Urinary bladder (tissue), 4 donors: ENCODE measurements at places on chromosomes 4 and X. TPM values are rescaled to one million over a fixed set of nuclear protein-coding genes. Genes with fewer than 3 reads are reported as not detected.

GRCh38 chr4:110483516-110483915 is 7.6 kb downstream of the ENPEP start:
- no peak for DNase-seq

DNA sequence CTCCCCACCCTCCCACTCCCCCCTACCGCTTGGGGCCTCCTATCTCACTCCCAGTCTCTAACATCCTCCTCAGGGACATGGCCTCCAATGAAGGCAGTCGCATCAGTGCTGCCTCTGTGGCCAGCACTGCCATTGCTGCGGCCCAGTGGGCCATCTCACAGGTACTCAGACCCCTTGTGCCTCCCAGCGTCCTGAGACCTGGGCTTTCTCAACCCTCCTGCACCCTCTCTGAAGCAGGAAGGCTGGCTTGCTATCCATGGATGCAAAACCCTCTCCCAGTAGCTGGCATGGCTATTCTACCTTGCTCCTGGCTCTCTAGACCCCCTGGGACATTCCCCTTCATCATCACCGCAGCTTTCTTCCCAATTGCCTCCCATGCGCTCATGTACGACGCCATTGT is 13.3 kb upstream of the UBA1 start:
- DNase-seq, result no peak

- no peak for DNase-seq
Measured at GRCh38 chrX:26254436-26254835, 38.5 kb downstream of the MAGEB5 start.

GRCh38 chr4:88799900-88800299 is 102.3 kb upstream of the NAP1L5 start:
- no peak for DNase-seq

Gene SCFD2
- 23.8 TPM for total RNA-seq

DNA sequence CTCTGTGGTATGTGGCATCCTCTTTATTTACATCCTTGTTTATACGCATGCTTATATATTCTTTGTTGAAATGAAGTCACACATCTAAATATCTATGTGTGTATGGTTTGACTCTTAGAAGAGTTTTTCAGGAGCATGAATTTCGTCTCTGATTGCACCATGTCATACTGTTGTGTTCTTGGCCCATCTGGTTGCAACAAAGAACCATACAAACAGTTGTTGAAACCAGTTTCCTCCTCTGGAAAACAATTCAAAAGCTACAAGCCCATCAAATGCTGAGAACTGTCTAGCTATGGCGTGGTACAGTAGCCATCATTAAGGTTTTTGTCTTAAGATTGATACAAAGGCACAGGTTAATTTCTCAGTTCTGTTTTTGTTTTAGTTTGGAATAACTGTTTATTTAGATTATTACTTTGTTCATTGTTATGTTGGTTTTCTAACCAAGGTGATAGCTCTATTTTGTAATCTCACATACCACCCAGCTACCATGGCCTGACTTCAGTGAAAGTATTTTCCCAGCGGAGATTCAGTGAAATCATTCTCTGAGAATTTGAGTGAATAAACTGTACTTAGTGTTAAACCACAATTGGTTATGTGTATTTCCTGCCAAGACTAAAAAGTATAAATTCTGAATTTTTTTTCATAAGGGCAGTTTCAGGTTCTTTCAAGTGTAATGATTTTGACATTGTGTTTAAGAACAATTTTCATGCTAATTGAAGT is 91.0 kb downstream of the ARHGAP24 start:
- DNase-seq, result no peak

DNA sequence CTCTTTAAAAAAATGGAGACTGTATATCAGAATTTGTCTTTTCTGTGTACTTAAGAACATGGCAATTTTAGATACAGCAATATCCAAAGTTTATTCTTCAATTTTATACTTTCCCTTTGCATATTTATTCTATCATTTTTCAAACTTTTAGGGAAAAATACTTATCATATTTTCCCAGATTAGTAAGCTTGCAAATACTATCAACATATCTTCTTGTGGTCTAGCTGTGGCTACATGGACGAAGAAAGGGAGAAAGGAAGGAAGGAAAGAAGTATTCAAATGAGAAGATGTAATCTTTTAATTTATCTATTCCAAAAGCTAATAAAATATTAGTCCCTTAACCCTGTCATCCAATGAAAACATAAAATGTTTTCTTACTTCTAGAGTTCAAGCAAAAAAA is 797.8 kb upstream of the GALNTL6 start:
- no peak for DNase-seq

Gene ACOT9
- 63.9 TPM for total RNA-seq

Gene ZBED1
- total RNA-seq, result 20.3 TPM

Gene NEK1
- 40.8 TPM for total RNA-seq

- no peak for DNase-seq
Measured at GRCh38 chrX:1598021-1598875, 6.8 kb downstream of the AKAP17A start.

Gene H2BW2
- not detected for total RNA-seq

DNA sequence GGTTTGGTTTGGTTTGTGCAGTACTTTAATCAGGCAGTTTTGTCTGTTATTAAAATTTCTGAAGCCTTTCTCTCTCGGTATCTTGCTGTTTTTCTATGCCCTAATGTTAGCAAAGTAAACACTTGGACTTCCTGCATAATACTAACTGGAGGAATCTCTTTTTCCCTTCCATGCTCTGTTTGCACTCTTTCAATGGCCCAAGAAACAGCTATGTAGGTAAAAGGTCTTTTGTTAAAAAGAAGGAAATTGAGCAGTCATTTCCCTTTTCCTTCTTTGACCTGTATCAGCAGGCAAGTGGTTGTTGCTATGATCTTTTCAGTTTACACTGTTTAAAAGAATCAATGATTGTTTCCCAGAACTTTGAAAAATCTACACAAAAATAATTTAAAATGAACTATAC is 82.7 kb downstream of the CCSER1 start:
- DNase-seq, result peak; percentile 31

DNA sequence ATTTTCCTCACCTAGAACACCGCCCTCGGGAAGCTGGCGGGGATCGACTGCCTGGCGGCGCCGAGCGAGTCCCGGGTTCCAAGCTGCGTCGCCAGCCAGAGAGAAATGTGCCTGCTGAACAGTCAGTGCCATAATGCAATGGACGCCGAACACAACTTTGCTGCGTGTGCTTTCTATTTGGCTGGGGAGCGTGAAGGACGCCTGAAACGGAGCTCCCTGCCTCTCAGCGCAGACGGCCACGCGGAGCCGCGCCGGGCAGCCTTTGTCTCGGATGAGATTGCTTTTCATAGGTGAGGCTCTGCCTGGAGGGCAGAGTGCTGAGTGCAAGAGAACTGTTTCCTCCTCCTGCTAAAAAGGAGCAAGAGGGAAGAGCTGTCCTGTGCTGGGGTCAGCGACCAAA is 107.7 kb upstream of the BCOR start:
- DNase-seq, result no peak

DNA sequence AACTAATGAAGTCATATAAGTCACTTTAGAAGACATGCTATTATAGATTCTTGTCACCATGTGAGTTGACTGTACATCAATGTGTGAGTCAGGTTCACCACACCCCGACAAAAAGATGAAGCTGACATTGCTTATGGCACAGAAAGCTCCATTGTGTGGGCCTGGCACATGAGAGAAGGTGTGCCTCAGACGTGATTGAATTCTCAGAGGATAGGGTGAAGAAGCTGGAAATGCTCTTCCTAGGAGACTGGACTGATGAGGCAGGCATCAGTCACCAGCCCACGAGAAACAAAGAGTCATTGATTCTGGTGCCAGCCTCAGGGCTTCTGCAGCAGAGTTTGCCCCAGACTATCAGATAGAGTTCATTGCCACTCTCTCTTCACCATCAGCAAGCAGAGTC is 35.9 kb upstream of the LRAT start:
- no peak for DNase-seq

GRCh38 chr4:128502818-128503527 is 215.4 kb upstream of the PGRMC2 start:
- DNase-seq, result no peak

DNA sequence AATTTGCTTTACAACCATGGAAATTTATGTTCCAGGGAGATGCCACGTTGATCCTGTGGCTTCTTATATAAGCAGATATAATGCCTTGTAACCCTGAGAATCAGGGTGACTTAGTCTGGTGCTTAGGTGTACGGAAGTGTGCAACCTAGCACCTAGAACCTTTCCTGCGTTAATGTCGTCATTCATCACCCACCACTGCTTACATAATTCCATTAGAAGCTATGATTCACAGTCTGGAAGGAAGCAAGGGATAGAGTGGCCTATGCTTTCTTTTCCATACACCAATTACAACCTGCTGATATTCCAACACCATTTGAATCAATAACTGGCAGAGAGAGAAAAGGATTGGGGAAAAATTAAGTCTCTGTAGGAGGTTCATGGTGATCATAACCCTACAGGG is 17.3 kb upstream of the CXCL8 start:
- DNase-seq, result no peak

GRCh38 chr4:169236873-169237626 is 33.7 kb downstream of the SH3RF1 start:
- DNase-seq, result no peak

DNA sequence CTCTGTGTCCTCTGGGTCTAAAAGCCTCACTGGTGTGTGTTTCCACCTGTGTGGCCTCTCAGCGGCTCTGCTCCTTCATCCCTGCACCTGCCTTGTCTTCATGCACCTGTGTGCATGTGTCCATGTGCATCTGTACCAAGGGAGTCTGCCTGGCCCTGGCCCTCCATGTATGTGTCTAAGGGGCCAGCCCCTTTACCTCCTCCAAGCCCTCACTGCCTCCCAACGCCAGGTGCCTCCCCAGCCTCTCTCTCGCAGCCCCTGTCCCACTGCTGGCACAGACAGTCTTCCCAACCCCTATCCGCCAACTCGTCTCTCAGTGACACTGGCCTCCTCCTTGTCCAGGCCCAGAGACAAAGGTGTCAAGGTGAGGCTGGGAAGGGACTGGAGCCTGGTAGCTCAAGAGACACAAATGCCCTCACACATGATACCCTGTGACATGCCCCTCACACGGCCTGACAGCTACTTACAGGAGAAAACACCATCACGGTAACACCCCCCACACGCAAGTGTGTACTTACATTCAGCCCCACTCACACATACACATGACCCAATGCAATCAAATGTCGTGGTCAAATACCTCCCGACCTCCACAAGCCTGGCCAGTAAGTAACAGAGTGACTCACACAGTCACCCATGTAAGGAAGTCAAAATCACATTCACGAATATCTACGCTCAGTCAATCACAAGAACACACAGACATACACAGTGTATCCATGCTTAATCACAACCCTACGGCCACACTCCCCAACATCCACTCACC is 11.4 kb downstream of the L1CAM start:
- no peak for DNase-seq

DNA sequence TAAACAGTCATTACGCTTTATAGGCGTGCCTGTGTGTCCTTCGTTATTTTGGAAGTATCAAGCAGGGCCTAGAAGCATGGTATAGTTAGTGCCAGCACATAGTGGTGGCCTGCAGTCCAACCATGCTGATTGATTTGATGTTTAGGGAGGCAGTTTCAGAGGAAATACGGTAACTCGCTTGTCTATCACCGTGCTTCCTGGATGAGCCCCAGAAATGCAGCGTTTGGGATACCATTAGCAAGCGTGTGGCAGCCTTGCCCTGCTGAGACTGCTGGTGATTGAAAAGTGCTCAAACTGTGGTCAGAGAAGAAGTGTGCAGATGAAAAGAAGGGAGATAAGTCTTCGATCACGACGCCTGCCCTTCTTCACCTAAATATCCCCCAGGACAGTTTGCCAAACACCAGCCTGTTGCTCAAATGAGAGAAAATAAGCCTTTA is 158.4 kb downstream of the CHIC2 start:
- DNase-seq, result no peak

- DNase-seq, result no peak
Measured at GRCh38 chrX:120308558-120308957, 2.7 kb downstream of the TMEM255A start.

- DNase-seq, result no peak
Measured at GRCh38 chr4:156019246-156019645, 65.6 kb upstream of the CTSO start.

- no peak for DNase-seq
Measured at GRCh38 chr4:15989424-15989823, 26.4 kb upstream of the FGFBP2 start.

DNA sequence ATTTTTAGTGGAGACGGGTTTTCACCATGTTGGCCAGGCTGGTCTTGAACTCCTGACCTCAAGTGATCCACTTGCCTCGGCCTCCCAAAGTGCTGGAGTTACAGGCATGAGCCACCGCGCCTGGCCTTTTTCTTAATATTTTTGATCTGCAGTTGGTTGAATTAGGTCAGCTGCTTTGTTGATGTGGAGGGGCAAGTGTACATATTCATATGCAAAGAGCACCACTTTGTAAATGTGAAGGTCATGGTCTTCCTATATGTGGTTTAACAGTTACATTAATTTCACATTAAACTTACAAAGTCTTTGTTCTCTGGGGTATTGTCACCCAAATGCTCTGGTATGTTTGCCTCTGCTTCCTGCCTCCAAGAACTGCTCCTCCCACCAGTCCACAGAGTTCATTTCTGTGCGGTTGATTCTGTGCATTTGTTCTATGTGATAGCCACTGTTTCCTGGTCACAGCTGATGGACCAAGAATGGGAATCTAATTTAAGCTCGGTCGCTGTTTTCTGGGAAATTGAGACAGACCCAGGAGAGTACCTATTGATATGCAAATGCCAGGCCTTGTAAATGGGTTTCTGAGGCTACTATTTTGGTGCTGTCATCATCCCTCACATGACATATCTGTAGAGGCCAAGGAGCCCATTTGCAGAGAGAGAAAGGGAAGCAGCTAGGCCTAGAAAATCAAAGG is 26.9 kb upstream of the HPSE start:
- no peak for DNase-seq

Gene SLIT2
- 125 TPM for total RNA-seq

DNA sequence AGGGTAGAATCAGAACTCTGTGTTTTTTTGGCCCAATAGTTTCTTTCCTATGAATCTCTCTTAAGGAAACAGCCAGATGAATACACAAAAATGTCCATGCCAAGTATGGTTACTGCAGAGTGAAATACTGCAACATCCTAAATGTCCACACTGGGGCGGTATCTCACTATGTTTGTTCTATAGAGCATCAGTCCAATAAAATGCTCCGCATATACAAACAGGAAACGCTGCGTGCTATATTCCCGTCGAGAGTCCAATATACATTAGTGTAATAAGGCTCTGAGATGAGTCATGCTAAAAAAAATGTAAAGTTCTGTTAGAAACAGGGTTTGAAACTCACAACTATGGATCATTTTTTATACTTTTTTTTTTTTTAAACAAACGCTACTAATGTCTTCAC is 72.9 kb upstream of the ENOX2 start:
- peak; percentile 4 for DNase-seq

Gene PRDM8
- total RNA-seq, result 7.5 TPM

GRCh38 chrX:109685656-109686078 is 47.4 kb downstream of the ACSL4 start:
- DNase-seq, result no peak

- DNase-seq, result no peak
Measured at GRCh38 chr4:80239480-80240150, 26.8 kb upstream of the FGF5 start.

DNA sequence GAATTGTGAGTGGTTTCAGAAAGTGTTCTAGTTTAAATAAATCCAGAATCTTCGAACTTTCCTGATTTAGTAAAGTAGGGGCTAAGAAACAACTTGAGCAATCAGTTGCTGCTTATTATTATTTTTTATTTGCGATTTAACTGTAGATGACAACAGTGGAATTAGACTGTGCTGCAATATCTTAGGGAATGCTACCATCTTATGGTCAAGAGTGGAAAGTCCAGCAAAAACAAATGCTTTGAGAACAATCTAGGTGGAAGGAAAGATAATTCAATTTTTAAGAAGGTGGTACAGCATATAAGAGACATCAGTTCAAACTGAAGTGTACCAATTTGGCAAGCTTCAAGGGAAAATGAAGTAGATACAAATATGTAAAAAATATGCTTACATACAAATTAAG is 73.3 kb downstream of the CYLC1 start:
- DNase-seq, result no peak
